ENCODE measurements at places on chromosomes 2 and 18. TPM values are rescaled to one million over a fixed set of nuclear protein-coding genes. Genes with fewer than 3 reads are reported as not detected.

ITGB6 gene
- total RNA-seq = 186 TPM

USP34 gene
- 84.5 TPM for total RNA-seq

FHL2 gene
- total RNA-seq = 363 TPM

CMPK2 gene
- 0.50 TPM for total RNA-seq

DNAJC5G gene
- not detected for total RNA-seq

ACVR2A gene
- 12.9 TPM for total RNA-seq

MYL1 gene
- not detected for total RNA-seq

GNLY gene
- not detected for total RNA-seq

C2orf80 gene
- not detected for total RNA-seq

CNPPD1 gene
- total RNA-seq = 30.2 TPM

ALPP gene
- not detected for total RNA-seq

C2orf78 gene
- not detected for total RNA-seq

PDE6D gene
- total RNA-seq = 15.2 TPM

HOXD3 gene
- total RNA-seq = not detected

HOXD13 gene
- total RNA-seq = not detected

MYO5B gene
- 31.7 TPM for total RNA-seq

Data from mammary epithelial cell (primary cell).